Posterior cingulate gyrus (tissue), 11 donors: ENCODE measurements at places on chromosomes 5 and 9.
A peak's percentile ranks its signal among the peaks of the same experiment; 100 is the strongest.

- DNase-seq, result no peak
Observed at GRCh38 chr5:164555809-164556208, 1050.4 kb downstream of the MAT2B start.

GRCh38 chr5:131534974-131535373 is 100.1 kb downstream of the RAPGEF6 start:
- no peak for DNase-seq

DNA sequence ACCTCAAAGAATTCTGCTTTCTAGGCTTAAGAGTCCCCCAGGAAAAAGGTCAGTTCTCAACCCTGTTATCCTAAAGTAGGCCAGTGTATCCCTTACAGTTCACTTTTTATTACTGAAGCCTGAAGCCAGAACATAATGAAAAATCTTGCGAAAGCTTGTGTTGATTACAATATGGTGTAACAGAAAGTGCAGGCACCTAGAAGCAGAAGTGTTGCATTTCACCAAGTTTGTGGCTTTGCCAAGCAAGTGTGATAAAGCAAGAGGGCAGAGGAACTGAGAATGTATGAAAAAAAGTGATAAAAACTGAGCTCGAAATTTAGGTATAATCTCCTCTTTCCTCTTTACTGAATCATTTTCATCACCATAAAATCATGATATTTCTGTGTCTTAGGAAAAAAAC is 26.2 kb downstream of the AGTPBP1 start:
- DNase-seq, result no peak

DNA sequence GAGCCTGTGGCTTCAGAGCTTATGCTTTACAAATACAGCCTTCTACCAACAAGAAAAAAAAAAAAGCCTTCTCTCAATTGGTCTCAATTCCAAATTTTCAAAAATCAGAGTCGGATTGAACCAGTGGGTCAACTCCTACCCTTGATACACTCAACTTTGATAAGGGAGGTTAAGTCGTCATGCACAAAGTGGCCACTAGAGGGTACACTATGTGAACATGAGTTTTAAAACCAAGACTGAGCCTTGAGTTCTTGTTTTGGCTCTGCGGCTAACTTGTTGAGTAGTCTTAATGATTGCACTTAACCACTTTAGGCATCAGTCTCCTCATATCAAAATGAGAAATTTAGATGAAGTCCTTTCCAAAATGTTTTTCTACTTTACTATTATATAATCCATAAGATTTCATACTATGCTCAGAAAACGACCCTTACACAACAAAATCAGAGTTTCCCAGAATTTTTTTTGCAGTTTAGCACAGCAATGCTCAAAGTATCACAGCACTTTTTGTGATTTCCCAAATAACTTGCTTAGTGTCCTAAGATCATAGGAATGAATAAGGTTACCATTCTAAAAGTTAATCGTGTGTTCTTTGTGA is 92.9 kb upstream of the MTAP start:
- DNase-seq, result no peak

- DNase-seq, result no peak
Observed at GRCh38 chr9:87035879-87036278, 88.6 kb upstream of the GAS1 start.

- DNase-seq, result no peak
Observed at GRCh38 chr5:126871441-126871840, 94.5 kb downstream of the LMNB1 start.

- DNase-seq, result peak; percentile 71
Observed at GRCh38 chr9:115006660-115007059, 76.3 kb upstream of the TNFSF8 start.

DNA sequence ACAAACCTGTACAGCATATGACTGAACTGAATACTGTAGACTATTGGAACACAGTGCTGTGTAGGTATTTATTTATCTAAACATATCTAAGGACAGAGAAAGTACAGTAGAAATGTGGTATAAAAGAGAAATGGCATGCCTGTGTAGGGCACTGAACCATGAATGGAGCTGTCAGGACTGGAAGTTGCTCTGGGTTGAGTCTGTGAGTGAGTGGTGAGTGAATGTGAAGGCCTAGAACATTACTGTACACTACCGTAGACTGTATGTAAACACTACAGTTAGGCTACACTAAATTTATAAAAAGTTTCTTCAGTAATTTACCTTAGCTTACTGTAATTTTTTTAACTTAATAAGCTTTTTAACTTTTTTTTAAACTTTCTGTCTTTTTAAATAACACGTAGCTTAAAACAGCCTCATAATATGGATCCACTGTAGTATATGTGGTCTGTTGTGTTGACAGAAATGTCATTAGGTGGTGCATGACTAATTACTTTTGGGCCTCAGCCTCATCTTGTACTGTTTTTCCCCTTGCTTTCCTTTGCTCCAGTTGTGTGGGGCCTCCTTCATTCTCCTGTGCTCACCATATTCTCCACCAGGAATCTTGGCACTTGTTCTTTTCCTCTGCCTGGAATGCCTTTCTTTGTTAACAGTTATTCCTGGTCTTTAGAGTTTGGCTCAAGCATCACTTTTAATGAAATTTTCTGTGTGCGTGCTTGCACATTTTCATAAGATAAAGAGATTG is 8.8 kb downstream of the SPIN1 start:
- no peak for DNase-seq

GRCh38 chr5:54320256-54320655 is 9.9 kb upstream of the ARL15 start:
- DNase-seq, result no peak

- DNase-seq, result no peak
Observed at GRCh38 chr5:31995006-31995405, 179.1 kb downstream of the GOLPH3 start.

GRCh38 chr5:9347541-9348295 is 198.2 kb downstream of the SEMA5A start:
- no peak for DNase-seq
